Central memory CD4-positive, alpha-beta T cell (primary cell): ENCODE measurements at places on chromosomes 3 and 15.

- DNase-seq, result no peak
These were observed 71.3 kb upstream of the HES1 start for GRCh38 chr3:194064380-194065332.

DNA sequence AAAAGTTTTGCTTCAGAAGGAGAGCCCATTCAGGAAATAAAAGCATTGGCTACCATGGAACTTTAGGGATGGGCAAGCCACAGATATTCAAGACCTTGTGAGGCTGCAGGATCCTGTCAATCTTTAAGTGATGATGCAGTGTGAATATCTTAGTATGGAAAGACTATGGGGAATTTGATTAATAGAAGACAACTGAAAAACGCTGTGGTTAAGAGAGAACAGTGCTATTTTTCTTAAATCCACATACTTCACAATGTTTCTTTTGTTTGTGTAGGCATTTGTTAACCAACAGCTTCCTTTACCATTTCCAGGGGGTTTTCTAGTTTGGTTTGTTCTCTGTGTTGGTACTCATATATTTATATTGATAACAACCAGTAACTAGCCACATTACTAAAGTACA is 90.3 kb downstream of the TMEM212 start:
- DNase-seq, result no peak

GRCh38 chr3:185825639-185826481 is 1.0 kb upstream of the IGF2BP2 start:
- no peak for DNase-seq

GRCh38 chr15:101167411-101167752 is 84.5 kb downstream of the CHSY1 start:
- DNase-seq, result no peak
